B cell (primary cell): ENCODE measurements at places on chromosomes 2 and 18.

DNA sequence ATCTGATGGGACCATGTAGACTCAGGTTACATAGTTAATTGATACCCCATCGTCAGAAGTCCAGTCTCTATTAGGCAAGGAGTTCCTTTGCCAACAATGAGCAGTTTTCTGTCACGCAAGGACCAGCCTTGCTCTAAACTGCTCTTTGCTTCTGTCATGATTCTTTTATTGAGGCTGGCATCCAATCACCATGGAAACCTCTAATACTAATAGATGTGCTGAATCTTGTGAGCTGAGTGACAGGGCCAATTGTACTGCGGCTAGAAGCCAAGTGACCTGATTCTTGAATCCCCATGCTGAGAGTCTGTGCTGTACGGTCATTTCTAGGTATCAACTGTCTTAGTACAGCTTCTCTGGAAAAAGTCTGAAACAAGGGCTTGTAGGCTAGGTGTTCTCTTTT lies 395.6 kb downstream of the RND3 start:
- DNase-seq = no peak
- no peak overlapping the region for H3K4me3 ChIP-seq
- no peaks in the 10 kb centered on the region for H3K4me1 ChIP-seq

GRCh38 chr2:226074391-226074790 lies 674.9 kb downstream of the NYAP2 start:
- no peaks in the 10 kb centered on the region for H3K27me3 ChIP-seq
- DNase-seq = no peak
- no peak overlapping the region for H3K4me3 ChIP-seq
- no peak overlapping the region for H3K27ac ChIP-seq

DNA sequence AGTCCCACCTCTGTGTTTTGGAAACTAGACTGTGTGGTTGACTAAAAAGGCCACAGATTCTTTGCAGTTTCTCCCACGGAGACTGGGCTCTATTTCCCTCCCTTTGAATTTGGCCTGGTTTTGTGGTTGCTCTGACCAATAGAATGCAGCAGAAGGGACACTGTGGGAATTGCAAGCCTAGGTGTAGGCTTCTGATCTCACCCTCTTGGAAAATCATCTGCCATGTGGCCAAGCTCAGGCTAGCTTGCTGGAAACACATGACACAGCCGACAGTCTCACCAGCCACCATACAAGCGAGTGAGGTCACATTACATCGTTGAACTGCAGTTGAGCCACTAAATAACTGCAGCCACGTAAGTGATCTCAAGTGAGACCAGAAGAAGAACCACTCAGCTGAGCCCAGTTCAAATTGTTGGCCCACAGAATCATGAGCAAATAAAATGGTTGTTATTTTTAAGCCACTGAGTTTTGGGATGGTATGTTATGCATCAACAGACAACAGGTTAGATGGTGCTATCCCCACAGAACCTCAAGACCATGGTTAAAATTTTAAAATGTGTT lies 319.1 kb upstream of the MEX3C start:
- no peak overlapping the region for H3K27ac ChIP-seq
- no peaks in the 10 kb centered on the region for H3K27me3 ChIP-seq
- no peaks in the 10 kb centered on the region for H3K36me3 ChIP-seq

DNA sequence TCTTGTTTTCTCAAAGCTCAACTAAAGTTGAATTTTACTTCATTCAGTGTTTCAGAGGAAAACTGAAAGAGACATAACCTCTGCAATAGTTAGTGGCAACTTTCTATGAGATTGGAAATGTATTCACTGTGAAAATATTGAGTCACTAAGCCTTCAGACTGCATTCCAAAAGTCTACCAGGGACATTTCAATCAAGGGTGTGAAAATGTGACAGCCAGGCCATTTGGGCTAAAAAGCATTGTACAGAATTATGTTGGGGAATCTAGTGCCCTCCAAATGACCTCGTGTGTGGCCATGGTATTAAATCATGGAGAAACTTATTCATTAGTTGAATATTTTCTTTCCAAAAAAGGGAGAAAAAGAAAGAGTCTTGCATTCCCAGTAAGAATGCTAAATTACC lies 251.9 kb downstream of the GRB14 start:
- no peak overlapping the region for H3K4me3 ChIP-seq
- no peaks in the 10 kb centered on the region for H3K36me3 ChIP-seq
- H3K4me1 ChIP-seq = no peaks in the 10 kb centered on the region
- DNase-seq = no peak
